ENCODE measurements at places on chromosomes 7 and 10.

DNA sequence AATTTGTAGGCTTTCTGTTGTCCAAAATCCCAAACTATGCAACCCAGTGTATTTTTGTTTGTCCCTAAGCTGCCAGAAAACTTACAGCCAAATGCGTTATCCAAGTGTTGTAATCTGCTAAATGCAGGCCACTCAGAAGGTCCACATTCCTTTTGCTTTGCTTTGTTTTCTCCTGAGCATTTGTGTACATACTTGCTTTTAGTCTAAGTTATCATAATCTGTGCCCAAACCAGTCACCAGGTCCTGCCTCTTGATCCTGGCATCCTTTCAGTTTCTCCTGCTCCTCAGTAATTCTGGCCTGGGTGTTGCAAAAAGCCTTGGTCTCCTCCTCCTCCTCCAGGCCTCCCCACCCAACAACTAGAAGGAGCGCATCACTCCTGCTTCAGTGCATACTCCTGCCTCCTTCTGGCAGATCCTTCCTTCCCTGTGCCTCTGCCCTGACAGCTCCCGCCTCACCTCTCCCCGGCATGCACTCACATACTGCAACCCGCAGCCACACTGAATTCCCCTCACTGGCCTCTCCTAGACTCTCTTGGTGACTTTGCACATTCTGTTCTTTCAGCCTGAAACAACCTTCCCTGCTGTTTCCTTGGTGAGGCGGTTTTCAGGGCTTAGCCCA, 2.3 kb downstream of the DENND2A start:
- no peak for DNase-seq

- DNase-seq, result no peak
Measured at GRCh38 chr10:70480239-70480861, 1.8 kb downstream of the PALD1 start.

GRCh38 chr10:122646511-122647382, 52.9 kb downstream of the C10orf120 start:
- no peak for DNase-seq

DNA sequence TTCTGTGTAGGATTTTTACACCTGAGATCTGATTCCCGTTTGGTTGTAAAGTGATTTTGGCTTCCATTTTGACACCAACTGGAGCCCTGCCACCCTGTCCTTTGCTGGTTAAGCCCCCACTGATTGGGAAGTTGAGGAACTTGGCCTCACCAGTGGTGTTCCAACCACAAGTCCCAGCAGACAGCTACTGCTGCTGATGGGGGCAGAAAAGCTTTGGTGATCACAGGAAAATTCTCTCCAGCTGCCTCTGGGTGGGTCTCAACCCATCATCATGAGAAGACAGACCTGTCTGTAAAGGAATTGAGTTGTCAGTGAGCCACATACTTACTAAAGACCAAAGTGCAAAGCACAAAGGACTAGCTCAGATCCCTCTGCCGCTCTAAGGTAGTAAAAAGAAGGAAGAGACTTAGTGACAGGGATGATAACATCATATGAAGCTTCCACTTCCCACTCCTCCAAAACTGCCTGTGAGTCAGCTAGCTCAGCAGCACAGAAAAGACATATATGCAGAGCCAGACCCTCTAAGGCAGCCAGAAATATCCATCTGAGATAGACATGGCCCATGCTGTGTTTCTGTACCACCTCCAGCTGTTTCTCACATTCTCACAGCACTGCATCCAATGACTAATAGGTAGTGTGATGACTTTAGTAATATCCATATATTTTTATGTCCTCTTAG, 22.4 kb upstream of the LRRC17 start:
- no peak for DNase-seq

- DNase-seq, result no peak
Measured at GRCh38 chr10:103153302-103154197, 39.5 kb downstream of the NT5C2 start.

DNA sequence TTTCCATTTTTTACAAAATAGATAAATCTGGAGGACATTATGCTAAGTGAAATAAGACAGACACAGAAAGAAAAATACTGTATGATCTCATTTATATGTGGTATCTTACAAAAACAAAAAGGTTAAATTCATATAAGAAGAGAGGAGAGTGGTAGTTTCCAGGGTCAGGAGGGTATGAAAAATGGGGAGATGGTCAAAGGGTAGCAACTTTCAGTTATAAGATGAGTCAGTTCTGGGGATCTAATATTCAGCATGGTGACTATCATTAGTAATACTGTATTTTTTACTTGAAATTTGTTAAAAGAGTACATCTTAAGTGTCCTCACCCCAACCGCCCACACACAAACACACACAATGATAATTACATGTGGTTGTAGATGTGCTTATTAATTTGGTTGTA, 1250.1 kb downstream of the SORCS1 start:
- no peak for DNase-seq

DNA sequence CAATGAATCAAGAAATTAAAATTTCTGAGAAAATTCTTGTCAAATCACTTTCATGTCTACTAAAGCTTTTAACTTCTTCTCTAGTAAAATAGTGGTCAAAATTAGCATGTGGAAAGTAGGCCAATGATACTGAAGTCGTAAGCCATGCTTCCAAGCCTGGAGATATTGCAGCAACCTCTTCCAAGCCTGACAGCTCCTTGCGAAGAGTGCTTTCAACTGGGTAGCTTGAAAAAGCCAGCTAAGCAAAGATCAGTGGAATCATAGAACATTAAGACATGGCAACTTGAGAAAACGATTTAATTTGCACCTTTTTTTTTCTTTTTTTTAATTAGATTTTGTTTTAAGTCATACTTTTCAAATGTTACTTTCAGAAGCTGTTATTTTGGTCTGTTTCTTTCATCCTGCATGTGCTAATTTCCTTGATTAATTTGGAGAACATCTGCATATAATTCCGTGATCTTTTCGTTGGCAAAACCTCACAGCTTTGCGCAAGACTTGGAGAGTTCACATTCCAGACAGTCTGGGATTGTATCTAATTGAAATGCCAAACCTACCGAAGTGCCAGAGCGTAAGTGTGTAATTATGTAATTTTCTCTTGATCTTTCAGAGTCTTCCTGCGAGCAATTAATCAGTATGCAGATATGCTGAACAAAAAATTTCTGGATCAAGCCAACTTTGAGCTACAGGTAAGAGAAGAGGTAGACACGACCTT, 142.2 kb upstream of the INSYN2A start:
- DNase-seq, result no peak

GRCh38 chr10:84825330-84825729, 496.9 kb downstream of the CCSER2 start:
- peak; percentile 29 for DNase-seq

GRCh38 chr7:80183900-80184685, 49.5 kb downstream of the GNAI1 start:
- DNase-seq, result no peak

GRCh38 chr7:156158213-156158612, 345.9 kb upstream of the SHH start:
- no peak for DNase-seq

GRCh38 chr7:8411103-8411502, 22.3 kb upstream of the NXPH1 start:
- no peak for DNase-seq

- no peak for DNase-seq
Measured at GRCh38 chr7:157930926-157931466, 594.2 kb downstream of the DNAJB6 start.

DNA sequence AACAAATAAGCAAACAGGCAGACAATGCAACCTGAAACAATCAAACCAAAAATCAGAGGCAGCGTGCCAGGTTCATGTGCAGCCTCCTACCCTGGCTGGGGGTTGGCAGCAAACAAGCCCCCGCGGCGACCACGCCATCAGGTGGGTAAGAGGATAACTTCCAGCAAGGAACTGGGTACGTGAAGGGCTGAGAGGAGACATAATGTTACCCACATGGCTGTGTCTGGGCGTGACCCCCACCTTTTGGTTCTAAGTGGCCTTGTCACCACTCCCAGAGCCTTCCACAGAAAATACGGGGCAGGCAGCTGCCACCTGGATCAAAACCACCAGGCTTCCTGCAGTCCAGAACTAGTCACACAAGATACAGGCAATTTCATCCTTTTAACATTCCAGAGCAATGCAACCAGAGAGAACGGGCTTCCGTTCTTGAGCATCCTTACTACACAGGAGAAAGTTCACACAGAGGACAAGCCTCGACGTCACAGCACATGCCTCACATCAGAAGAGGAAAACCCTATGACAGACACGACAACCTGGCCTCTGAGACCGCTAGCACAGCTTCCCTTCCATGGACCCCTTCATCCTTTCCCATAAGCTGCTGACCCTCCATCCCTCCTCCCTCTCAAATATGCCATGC, 171.0 kb downstream of the GRID1 start:
- DNase-seq, result no peak

- DNase-seq, result no peak
Measured at GRCh38 chr10:125226005-125226404, 65.6 kb upstream of the CTBP2 start.
